Mesenchymal stem cell (in vitro differentiated cells and primary cell): ENCODE measurements at places on chromosomes 2 and 18.

DNA sequence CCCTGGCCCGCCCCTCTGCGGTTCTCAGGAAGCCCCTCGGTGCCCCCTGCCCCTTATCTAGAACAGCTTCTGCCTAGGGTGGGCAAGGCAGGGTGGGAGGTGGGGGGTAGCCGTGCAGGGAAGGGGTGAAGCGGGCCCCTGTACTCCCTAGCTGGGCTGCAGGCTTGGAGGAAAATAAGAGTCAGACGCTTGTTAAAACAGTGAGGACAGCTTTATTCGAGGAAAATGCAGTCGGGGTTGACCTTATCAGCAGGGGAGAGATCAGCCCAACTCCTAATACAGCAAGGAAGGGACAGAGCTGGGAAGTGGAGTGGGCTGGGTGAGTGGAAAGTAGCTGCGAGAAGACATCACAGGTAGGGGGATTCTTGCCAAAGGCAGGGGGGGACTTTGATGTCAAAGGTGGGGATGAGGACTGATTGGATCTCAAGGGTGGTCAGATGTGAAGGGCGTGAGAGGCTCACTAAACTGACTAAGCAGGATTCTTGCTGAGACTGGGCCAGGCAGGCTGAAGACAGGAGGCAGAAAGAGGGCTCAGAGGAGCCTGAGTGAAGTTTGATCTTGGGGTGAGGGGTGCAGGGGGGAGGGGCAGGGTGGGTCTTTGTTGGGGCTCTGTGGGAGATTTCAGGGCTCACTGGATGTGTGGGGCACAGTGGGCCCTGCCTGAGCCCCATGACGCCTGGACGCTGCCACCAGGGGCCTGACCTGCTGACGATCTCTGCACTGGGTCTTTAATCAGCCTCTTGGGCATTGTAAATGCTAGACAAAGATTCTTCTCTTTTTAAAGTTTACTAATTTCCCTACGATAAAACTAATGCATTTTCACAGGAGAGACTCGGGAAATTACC lies 29.9 kb downstream of the HPCAL1 start:
- DNase-seq, result no peak

DNA sequence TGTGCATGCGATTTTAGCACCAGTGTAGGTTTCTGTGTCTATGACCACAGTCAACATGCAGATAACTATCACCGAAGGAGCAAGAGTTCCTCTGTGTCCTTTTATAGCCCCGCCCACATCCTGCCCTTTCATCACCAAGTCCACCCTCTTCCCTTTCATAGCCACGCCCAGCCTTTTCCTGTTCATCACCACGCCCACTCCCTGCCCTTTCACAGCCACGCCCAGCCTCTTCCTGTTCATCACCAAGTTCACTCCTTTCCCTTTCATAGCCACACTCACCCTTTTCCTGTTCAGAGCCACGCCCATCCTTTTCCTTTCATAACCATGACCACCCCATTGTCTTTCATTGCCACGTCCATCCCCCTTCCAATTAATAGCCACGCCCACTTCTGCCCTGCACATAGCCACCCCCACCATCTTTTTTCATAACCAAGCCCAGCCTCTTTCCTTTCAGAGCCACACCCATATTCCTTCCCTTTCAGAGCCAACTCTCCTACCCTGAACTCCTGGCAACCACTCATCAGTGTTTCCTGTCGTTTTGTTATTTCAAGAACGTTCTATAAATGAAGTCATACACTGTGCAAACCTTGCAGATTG lies 273.9 kb downstream of the MYT1L start:
- no peak for DNase-seq

GRCh38 chr2:85953476-85953875 lies 64.7 kb upstream of the ST3GAL5 start:
- no peak for DNase-seq

GRCh38 chr18:79611040-79611681 lies 68.4 kb upstream of the CTDP1 start:
- peak; percentile 75 for DNase-seq

- DNase-seq, result peak; percentile 78
Observed at GRCh38 chr18:25349131-25349925, 2.6 kb downstream of the ZNF521 start.

GRCh38 chr2:105641389-105641811 lies 103.3 kb upstream of the NCK2 start:
- DNase-seq, result no peak

DNA sequence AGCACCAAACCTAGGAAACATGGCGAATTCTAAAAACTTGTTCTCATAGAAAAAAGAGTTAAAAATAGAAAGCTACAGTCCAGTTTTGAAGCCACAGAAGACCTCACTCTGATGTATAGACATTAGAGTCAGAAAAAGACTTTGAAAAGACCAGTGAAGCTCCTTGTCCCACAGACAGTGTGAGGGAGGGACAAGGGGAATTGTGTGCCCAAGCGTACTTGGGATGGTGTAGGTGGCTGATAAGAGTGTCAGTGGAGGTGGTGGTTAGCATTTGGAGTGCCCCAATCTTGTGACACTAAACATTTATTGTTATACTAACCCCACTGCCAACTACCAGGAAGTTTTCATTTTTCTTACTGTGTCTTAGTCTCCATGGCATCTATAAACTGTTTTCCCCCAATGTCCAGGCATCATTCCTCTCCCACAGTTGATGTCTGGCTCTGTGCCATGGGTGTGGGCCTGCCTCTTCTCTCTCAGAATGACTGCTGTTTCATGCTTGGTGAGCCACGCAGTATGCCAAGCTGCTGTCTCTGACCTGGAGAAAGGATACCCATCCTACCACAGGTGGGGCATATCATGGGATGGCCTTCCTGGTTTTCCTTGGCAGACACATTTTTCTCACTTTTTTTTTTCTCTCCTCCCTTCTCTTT lies 161.4 kb downstream of the RPIA start:
- DNase-seq, result no peak

DNA sequence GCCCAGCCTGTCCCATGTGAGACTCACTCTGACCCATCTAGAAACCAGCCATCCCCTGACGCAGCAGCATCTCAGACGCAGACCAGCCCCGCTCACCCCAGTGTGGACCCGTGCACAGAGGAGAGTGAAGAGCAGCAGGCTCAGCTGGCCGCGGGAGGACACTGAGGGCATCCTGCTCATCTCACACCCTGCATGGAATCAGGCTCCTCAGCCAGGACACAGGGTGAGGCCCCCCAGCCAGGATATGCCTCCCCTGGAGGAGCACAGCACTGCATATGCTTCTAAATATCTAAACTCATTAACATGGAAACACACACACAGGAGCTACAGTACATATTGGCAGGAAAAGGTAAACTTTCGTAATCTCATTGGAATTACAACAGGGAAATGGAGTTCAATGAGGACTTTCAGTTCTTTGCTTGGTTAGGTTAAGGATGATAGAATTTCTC lies 34.4 kb downstream of the NEMP2 start:
- no peak for DNase-seq

GRCh38 chr18:10410472-10411308 lies 43.7 kb upstream of the APCDD1 start:
- DNase-seq, result no peak

DNA sequence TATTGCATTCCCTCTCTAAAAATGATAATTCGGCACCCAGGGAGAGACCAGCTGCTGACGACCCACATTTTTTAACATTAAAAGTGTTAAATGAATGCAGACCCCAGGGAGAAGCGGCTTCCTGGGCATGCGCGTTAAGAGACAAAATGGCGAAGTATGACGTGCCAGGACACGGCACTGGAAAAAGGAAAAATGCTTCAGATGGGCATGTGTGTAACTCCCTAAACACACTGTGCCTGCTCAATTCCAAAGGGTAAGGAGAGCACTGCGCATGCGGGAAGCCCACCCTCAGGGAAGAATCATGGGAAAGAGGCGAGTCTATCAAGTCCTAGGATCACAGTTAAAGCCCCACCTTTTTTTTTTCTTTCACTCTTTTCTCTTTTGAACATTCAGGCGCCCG lies 58.1 kb downstream of the CYP26B1 start:
- DNase-seq, result no peak

GRCh38 chr18:23849141-23849540 lies 159.9 kb downstream of the LAMA3 start:
- DNase-seq, result no peak

- DNase-seq, result no peak
Observed at GRCh38 chr2:169082995-169083394, 13.6 kb downstream of the DHRS9 start.

DNA sequence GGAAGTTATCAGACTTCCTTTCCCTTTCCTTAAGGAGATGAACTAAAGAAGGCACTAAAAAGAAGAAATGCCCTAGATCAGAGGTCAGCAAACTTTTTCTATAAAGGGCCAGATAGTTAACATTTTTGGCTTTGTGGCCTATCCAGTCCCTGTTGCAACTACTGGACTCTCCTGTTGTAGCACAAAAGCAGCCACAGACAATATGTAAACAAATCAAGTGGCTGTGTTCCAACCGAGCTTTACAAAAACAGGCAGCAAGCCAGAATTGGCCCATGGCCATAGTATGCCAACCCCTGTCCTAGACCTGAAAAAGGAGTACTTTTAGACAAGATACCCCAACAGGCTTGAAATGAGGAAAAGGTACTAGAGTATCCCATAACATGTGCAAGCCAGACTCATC lies 10.9 kb downstream of the NHEJ1 start:
- peak; percentile 55 for DNase-seq

GRCh38 chr2:204010628-204011560 lies 74.3 kb downstream of the ICOS start:
- no peak for DNase-seq

GRCh38 chr2:137943678-137944347 lies 20.5 kb upstream of the HNMT start:
- no peak for DNase-seq

DNA sequence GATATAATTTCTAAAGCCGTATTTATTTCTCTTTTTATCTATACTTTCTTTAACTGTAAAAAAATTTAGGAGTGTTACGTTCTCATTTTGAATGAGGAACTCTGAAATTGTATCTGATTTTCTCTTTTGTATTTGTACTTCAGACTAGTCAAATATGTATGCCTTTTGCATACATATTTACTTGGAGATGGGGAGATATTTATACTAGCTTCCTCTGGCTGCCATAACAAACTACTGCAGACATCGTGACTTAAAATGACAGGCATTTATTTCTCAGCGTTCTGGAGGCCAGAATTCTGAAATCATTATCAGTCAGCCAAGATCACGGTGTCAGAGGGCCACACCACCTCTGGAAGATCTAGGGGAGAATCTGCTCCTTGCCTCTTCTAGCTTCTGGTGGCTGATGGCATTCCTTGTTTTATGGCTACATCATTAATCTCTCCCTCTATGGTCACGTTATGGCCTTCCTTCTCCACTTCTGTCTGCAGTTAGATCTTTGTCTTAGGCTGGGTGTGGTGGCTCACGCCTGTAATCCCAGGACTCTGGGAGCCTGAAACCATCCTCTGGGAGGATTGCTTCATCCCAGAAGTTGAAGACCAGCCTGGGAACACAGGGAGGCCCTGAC lies 8.2 kb downstream of the LCLAT1 start:
- peak; percentile 41 for DNase-seq

- DNase-seq, result peak; percentile 32
Observed at GRCh38 chr2:44351088-44351487, 10.2 kb downstream of the PREPL start.
